ENCODE measurements at places on chromosomes 5 and 9.

DNA sequence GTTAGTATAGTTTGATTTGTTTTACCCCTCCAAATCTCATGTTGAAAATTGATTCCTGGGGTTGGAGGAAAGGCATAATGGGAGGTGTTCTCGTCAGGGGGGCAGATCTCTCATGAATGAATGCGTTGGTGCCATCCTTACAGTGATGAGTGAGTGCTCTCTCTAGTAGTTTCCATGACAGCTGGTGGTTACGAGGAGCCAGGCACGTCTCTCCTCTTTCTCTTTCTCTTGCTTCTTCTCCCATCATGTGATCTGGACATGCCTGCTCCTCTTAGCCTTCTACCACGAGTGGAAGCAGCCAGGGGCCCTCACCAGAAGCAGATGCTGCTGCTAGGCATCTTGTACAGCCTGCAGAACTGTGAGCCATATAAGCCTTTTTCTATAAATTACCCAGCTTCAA lies 454.1 kb downstream of the EFNA5 start:
- no peak for DNase-seq

DNA sequence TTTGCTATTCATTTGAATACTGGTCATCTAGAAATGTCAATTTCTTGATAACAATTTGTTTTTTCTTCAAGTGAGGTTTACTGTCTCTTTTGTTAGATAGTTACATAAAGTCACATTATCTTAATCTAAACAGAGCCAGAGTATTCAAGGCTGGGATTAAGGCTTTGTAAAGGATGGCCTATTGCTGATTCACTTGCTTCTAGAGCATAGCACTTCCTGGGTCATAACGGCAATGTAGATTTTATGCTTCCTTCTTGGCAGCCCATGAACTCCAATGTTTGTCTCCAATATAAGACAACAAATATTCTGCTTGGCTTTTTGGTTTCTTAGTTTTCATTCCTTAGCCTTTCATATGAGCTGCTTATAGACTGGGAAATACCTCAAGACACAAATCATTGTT lies 2007.9 kb upstream of the CDH6 start:
- DNase-seq = no peak

DNA sequence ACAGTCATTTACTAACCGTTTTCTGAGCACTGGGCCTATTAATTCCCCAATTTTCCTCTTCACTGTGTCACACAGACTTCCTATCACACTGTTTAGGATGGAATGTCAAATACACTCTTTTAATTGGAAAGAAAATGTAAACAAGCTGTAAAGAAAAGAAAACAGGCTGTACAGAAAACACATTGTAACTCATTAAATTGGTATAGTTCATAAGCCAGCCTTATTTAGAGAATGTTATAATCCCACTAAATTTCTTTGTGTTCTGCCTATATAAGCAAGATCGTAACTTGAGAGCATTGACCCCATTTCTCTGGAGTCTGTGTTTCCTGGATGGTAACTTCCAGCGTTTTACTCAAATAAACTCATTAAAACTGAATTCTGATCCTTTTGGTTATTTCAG lies 46.5 kb downstream of the TARS1 start:
- DNase-seq = no peak

DNA sequence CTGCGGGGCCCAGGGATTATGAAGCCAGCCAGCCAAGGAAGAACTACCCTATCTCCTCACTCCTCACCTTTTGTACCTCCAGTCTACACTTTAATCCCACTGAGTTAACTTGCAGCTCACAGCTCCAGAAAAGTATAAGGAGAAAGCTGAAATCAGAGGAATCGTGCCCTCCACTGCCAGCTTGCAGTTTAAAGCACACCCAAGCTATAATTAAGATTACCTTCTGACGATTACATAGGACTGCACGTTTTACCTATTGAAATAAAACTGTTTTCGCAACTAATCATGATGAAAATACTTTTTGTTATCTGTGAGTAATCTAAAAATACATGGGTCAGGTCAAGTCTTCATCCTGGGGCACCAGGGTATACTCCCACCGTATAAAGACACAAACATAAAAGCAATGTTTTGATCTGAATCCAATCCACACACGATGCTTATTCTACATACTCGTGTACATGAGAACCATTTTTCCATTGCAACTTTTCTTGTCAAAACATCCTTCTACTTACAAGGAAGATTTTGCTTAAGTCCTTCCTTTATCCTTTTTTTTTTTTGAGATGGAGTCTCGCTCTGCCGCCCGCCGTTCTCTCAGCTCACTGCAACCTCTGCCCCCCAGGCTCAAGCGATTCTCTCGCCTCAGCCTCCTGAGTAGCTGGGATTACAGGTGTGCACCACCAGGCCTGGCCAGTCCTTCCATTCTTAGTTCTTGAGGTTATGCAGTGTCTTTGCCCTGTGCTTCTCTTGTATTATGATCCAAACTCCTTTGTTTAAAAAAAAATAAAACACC lies 7.6 kb downstream of the RPL37 start:
- DNase-seq = no peak

GRCh38 chr5:172668594-172669071 lies 27.6 kb downstream of the NEURL1B start:
- DNase-seq = no peak

- DNase-seq = no peak
Observed at GRCh38 chr9:76271755-76272154, 122.5 kb downstream of the RFK start.

DNA sequence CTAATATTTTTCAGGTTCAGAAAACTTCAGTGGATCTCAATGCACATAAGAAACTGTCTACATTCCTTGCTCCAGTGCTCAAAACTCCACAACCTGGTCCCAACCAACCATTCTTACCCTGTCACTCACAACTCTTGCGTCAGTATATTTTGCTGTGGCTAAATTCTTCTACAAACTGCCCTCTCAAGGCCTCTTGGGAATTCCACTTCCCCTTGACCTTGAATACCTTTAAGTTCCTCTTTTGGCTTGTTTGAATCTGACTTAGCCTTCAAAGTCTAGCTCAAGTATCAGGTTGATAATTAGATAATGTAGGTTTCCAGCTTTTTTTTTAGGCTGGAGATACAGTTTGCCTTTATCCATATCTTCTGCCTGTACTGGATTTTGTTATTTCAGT lies 128.3 kb downstream of the SLF1 start:
- no peak for DNase-seq

DNA sequence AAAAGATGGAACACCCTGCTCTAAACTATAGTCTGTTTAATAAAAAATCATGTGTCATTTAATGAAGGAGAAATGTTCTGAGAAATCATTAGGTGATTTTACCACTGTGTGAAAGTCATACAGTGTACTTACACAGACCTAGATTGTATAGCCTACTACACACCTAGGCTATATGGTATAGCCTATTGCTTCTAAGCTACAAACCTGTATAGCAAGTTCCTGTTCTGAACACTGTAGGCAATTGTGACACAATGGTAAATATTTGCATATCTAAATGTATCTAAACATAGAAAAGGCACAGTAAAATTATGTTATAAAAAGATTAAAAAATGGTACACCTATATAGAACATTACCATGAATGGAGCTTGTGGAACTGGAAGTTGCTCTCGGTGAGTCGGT lies 40.6 kb downstream of the EFNA5 start:
- no peak for DNase-seq

GRCh38 chr5:57824047-57824446 lies 341.4 kb upstream of the ACTBL2 start:
- no peak for DNase-seq

DNA sequence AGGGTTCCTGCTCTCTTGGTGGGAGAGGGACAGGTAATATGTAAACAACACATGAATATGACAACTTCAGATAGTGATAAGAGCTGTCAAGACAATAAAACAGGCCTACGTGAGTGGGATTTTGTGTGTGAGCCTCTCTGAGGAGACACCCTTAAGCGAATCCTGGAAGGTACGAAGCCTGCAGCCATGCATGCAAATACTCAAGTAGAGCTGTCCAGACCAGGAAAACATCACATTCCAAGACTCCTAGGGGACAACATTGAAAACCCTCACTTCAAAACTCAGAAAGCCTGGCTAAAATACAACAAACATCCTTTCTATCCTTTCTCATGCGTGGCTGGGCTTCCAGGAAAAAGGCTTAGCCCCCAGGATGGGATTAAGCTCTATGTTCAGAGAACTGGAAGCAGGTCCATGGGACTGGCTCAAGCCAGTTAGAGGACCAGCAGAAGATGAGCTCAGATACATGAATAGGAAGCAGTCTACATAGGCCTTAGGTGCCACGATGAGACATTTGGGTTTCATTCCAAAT lies 124.8 kb upstream of the IQGAP2 start:
- DNase-seq = no peak

GRCh38 chr5:15571081-15571480 lies 71.1 kb downstream of the FBXL7 start:
- DNase-seq = no peak

DNA sequence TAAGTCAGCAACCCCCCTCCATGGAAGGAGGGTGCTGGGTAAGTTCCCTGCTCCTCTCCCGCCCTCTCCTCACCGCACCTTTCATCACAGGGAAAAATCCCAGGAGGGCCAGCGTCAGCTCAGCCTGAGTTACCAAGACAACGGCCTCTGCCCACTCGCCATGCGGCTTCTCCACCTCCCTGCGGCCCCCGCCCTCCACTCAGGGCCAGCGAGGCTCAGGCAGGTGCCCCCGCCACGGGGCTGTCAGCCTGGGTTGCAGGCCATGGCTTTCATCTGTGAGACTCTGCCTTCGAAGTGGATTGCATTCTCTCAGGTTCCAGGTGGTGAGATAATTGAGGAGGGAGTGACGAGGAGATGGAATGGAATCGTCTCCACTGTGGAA lies 27.2 kb upstream of the LAMC3 start:
- DNase-seq = no peak

- DNase-seq = no peak
Observed at GRCh38 chr9:111412280-111412679, 71.9 kb downstream of the ECPAS start.

GRCh38 chr9:130189840-130190239 lies 17.6 kb downstream of the NCS1 start:
- no peak for DNase-seq

DNA sequence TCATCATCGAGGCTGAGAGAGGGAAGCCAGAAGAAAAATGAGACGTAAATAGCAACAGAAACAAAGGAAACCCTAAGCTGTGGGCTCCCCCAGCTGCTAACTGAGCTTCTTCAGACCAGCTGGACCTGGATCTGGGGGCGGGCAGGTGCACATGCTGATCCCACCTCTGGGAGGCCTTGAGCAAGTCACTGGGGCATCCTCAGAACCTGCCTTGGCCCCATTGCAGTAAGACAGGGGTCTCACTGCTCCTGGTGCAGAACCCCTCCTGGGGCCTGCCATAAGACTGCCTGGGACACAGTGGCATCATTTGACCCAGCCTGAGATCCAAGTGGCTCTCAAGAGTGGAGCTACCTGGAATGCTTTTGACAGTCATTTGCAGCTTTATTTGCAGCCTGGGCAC lies 77.4 kb downstream of the PHF2 start:
- no peak for DNase-seq

GRCh38 chr5:141077826-141078225 lies 16.6 kb upstream of the PCDHB2 start:
- no peak for DNase-seq

Data from stimulated activated CD4-positive, alpha-beta T cell treated with anti-CD3 and anti-CD28 coated beads, Interleukin-15, amount 100 ng/mL, for 1 hour (primary cell).